ENCODE measurements at places on chromosomes 16 and 17.

GRCh38 chr16:64184156-64184555 is 937.7 kb downstream of the CDH11 start:
- DNase-seq: no peak

DNA sequence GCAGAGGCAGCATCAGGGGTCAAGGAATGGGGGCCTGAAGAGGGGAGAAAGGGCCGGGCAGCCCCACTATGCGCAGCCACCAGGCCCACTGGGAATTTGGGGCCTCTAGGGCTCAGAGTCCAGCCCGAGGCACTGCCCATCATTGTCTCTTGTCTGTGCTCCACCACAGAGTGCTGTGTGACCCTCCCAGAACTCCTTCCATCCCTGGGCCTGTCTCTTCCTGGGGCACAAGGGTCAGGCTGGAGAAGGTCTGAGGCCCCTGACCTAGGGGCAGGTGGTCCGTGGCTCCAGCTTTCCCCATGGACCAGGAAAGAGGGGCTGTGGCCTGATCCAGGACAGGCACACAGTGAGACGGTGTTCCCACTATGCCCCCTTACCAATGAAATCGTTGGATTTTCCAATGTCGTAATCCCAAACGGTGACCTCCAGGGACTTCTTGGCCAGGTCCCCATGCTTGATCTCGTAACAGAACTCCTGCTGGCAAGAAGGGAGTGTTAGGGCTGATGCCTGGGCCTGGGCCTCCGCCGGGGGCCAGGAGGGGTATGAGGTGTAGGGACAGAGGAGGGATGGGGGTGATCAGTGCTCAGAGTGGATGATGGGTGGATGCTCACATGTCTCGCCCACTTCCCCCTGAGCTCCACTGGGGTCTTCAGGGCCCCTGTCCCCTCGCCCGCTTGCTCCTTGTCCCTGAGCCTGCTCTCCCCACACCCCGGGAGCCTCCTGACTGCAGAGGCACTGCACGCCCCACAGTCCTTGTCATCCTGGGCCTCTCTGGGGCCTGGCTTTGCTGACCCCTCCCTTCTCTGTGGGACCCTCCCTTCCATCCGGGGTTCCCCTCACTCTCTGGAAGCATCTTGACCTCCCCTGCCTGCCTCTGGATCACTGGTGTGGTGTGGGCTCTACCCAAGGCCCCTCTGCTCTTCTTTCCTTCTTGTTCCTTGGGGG is 10.7 kb downstream of the SCGB1C2 start:
- no peak for DNase-seq

DNA sequence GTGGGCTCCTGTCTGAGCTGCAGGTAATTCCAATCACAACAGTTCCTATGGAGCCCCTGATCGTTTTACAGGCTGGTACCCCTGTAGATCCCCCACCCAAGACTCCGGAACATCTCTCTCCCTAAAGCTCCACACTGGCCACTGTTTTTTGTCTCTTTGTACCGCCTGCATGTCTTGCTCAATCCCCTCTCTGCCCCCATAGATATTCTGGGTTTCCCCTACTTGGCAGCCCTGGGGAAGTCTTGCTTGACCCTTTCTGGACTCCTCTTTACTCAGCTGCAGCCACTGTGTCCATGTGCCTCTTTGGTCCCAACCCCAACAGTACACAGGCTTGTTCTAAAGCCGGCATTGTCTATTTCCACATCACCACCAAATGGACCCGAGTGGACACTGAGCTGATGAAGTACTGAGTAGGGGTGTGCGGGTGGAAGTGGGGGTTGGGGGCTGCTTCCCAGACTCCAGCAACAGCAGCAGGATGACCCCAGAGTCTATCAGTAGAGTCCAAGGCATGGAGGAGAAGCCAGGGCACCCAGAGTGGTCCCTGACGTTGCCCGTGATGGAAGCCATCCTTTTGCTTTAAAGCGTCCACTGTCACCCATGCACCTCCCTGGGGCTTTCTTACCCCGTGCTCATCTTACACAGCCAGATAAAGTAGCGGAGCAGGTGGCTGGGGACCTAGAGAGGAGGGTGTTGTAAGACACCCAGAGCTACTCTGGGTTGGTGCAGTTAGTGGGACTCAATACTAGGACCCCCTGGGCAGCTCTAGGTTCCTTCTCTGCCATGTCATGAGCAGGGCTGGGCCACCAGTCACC is 6.4 kb downstream of the CD300LB start:
- no peak for DNase-seq

DNA sequence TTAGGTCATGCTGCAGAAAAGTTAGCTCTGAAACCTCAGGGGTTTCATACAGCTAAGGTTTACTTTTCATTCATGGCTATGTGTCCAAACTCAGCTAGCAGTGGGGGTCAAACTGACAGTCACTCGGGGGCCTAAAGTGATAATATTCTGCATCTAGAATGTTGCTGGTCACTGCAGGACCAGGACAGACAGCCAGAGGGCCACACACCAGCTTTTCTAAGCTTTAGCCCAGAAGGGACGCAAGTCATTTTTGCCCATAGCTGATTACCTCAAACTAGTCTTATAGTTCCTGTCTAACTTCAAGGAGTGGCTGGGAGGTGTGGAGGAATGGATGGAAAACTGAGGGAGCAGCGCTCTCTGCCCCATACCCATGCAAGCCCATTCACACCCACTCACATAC is 163.0 kb upstream of the NLRP1 start:
- DNase-seq: no peak

DNA sequence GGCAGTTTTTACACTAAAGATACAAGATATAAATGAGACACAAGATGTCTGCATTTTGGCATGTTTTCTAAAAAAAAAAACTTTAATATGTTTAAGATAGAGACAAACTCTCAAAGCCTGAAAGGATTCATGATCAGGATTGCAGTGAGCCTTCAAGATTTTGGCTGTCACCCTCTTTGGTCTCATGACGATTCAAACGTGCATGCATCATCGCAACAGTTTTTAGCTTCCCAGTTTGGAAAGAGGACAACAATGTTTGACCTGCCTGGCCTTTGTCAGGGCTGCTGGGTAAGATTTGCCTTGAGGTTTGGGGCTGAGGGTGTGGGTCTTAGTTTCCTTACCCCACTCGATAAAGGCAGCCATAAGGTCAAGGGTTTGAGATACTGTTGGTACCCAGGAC is 134.1 kb downstream of the RGS9 start:
- DNase-seq: no peak

GRCh38 chr16:8853150-8853549 is 15.7 kb downstream of the CARHSP1 start:
- no peak for DNase-seq

DNA sequence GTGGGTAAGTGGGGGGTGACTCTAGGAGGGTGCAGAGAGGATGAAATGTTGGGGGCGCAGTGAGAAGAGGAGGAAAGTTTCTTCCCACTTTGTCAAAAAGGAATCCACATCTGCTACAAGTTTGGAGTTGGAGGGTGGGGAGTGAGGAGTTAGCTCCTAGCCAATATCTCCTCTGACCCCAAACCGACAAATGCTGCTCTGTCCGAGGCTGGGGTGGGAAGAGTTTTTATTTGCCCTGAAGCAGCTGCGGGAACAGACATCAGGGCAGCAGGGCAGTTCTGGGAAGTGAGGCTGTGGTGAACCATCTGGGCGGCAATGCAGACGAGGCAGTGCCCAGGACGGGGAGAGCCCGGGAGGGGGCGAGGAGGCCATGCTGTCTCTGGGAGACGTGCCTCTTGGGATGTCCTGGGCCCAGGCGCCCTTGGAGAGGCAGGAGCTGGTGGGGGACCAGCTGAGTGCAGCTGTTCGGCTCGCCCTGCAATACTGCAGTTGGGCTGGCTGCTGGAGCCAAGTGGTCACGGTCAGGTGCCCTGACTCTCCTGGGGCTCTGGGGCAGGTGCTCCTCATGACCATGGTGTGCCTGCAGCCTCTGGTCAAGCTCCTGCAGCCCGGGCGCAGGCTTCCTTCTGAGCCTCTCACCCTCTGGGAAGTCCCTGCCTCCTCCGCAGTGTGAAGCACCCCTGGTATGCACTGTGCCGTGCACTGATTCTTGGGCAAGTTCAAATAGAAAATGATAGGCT is 6.4 kb upstream of the SOCS3 start:
- no peak for DNase-seq

DNA sequence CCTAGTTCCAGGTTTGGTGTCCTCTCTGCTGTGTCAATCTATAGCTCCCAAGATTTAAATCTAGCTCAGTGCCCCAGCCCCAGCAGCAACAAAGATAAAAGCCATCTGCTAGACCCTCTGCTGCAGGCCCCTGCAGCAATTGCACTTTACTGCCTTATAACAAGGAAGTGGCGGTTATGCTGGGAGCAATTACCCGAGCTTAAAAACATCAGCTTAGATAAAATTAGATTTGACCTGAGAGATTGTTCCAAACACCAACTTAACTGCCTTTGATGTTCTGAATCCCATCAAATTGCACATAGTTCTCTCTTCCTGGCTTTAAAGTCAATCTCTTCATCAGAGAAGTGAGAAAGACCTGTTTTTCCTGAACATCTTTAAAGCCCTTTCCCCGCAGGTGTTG is 62.4 kb upstream of the SHISA6 start:
- DNase-seq: no peak

- no peak for DNase-seq
Observed at GRCh38 chr17:80318166-80318565, 57.5 kb downstream of the RNF213 start.

DNA sequence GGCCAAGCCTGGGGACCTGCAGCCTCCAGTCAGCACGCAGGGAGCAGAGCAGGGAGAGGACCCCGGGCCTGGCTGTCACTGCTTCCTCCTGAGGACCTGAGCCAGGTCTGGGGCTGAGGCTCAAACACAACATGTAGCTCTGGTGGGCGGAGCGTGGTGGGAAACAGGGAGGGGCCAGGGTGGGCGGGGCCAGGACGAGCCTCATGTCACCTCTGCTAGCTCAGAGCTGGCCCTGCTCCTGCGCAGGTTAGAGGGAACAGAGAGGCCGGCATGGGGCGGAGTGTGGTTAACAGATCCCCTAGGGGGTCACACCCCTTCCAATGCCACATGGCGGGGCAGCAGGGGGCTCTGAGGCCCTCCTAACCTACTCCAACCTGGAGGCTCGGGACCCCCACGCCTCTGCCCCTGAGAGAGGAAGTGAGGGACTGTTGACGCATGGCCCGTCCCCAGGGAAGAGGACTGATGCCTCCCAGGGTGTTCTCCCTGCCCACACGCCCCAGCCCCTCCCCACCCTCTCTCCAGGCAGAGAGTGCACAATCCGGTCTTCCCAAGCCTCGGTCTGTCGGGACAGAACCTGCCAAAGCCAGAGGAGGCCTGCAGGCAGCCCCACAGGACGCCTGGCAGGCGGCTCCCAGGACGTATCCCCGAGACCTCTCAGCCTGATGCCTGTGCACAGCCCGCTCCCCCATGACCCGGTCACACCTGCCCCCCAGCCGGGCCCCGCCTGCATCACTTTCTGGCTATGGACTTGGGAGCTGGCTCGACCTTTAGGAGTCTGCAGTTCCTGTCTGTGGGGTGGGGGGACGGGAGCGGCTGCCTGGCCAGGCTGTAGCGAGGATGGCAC is 15.2 kb downstream of the PIEZO1 start:
- DNase-seq: no peak

DNA sequence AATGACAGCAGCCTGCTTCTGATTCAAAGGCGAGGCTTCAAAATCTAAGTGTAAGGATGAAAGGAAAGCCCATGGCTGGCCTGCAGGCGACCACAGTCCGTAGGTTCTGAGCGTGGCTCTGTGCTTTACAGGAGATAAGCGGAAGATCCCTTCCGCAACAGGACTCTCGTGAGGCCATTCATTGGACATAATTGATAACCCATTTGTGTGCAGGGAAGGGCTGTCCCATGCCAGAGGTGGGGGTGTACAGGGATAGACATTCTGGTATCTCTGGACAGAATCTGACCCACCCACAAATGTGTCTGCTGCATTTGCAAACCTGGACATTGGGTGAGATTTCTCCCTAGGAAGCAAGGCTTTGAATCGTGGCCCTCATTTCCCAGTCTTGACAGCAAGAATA is 4.0 kb downstream of the CYB561 start:
- DNase-seq: no peak

- DNase-seq: no peak
Observed at GRCh38 chr17:2545393-2545792, 33.7 kb upstream of the METTL16 start.

GRCh38 chr17:57522042-57523005 is 222.8 kb downstream of the CCDC182 start:
- no peak for DNase-seq

DNA sequence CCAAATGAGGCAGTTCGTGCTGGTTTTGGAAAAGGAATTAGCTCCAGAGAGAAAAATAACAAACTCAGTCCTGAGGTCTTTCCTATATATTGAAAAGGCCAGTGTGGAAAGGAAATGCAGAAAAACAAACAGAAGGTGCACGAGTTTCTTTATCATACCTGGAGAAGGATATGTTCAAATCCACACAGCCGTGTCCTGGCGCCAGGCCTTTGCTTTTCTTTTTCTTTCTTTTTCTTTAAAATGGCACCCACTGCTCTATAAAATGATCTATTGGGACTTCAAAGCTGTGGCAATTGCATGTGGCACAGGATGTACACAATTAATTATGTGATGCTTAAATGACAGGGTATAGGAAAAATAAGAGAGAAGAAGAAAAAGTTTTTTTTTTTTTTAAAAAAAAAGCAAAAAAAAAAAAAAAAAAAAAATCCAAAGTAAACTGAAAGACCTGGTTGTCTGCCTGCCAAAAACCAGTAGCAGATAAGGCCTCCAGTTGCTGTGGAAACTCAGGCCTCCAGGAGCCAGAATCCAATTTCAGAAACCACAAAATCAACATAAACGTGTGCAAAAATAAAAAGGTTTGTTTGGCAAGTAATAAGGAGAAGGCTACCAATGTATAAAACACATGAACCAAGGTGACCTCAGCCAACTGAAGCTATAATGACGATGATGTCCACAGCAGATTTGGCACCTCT is 957.6 kb upstream of the SOX9 start:
- DNase-seq: no peak

- no peak for DNase-seq
Observed at GRCh38 chr16:80299416-80299815, 241.4 kb upstream of the DYNLRB2 start.

- no peak for DNase-seq
Observed at GRCh38 chr16:8847623-8848022, 21.2 kb downstream of the CARHSP1 start.

GRCh38 chr16:50627419-50627818 is 53.7 kb downstream of the SNX20 start:
- no peak for DNase-seq

GRCh38 chr17:64216338-64217248 is 46.5 kb downstream of the TEX2 start:
- no peak for DNase-seq

- no peak for DNase-seq
Observed at GRCh38 chr17:74466828-74467184, 372 bp downstream of the CD300A start.

Measured in hypothalamus (tissue), 51 donors.